Left lung (tissue), 14 donors: ENCODE measurements at places on chromosomes 5 and 9. TPM values are rescaled to one million over a fixed set of nuclear protein-coding genes. Genes with fewer than 3 reads are reported as not detected.

Gene GSN
- total RNA-seq = 395 TPM

Gene CDKN2B
- total RNA-seq = 75.6 TPM

Gene C9
- total RNA-seq = 0.58 TPM

Gene WHRN
- 5.1 TPM for total RNA-seq

Gene INSL4
- not detected for total RNA-seq

Gene MYMK
- not detected for total RNA-seq

Gene CDC26
- 27.8 TPM for total RNA-seq

Gene CDX1
- not detected for total RNA-seq

Gene HAVCR2
- total RNA-seq = 18.8 TPM

Gene ENTR1
- total RNA-seq = 37.8 TPM

Gene TMCO6
- 12.8 TPM for total RNA-seq

Gene CORO2A
- total RNA-seq = 20.4 TPM

Gene ZNG1C
- 16.7 TPM for total RNA-seq

DNA sequence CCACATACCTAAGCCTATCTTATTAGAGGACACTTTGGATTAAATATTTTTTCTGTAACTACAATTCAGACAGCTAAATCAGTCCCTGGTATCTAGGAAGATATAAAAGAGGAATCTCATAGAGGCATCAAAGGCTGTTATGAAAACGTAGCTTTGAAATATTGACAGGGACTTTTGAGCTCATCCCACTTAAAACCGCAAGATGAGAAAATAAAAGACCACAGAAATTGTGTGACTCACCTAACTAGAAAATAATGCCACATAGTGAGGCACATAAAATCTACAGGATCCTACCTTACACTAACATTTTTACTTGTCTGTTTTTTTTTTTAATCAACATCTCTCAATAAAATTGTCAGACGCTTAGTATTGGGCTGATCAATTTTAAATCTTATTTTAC, 686.5 kb upstream of the COX7C start:
- H3K4me1 ChIP-seq = no peaks in the 10 kb centered on the region
- no peaks in the 10 kb centered on the region for H3K36me3 ChIP-seq
- no peak overlapping the region for H3K4me3 ChIP-seq
- H3K27me3 ChIP-seq = no peaks in the 10 kb centered on the region
- H3K27ac ChIP-seq = no peak overlapping the region
- no peak for DNase-seq

- no peaks in the 10 kb centered on the region for H3K36me3 ChIP-seq
- no peaks in the 10 kb centered on the region for H3K4me1 ChIP-seq
- no peak overlapping the region for H3K27ac ChIP-seq
These were observed 893.5 kb upstream of the NUDT12 start for GRCh38 chr5:104456122-104456521.

DNA sequence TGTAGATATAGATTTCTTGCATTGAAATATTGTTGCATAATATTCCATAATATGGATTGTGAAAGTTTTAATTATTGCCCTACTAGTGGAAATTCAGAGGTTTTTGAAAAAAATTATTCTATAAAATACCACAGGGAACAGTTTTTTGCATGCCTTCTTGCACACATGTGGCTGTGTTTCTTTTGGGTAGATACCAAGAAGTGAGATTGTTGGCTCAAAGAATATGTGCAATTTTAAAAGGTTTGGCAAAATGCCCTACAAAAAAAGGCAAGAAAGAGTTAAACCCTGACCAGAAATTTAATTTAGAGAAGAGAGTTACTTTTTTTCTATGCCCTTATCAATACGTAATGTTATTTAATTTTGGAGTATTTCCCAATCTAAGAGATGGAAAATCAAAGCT, 270.8 kb upstream of the DAPK1 start:
- H3K4me1 ChIP-seq = no peaks in the 10 kb centered on the region
- no peak overlapping the region for H3K4me3 ChIP-seq
- DNase-seq = no peak

- H3K27ac ChIP-seq = no peak overlapping the region
- no peaks in the 10 kb centered on the region for H3K4me1 ChIP-seq
- no peaks in the 10 kb centered on the region for H3K27me3 ChIP-seq
- H3K36me3 ChIP-seq = no peaks in the 10 kb centered on the region
- DNase-seq = no peak
These were observed 62.3 kb downstream of the GTF3C4 start for GRCh38 chr9:132732326-132733259.

DNA sequence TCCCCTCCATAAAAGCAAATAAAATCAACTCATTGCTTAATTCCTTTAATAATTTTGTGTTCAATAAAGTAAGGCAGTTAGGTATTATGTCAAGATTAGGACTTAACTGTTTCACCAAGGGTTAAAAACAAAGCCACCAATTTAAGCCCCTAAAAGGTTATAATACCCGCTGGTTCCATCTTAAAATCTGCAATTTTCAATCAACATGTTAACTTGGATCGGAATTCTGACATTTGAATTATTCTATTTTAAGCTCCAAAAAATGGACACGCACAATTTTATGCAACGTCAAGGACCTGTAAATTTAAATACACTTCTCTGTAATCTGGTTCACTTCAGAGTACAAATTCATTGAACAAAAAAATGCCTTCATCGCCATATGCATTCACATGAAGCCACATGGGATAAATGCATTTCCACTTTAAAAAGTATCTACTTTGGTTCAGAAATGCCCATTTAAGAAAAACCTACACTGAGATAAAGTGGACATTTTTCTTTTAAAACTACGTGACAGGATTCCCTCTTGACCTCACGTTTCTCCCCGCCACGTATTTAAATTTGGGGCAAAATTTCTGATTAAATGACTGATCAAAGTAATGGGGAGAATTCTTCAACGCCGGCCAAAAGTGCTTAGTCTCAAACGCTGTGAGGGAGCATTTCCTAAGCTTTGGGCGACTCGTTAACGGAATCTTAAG, 721 bp downstream of the GIN1 start:
- no peaks in the 10 kb centered on the region for H3K36me3 ChIP-seq
- no peak for DNase-seq

GRCh38 chr5:134507452-134507851, 18.0 kb upstream of the JADE2 start:
- no peaks in the 10 kb centered on the region for H3K36me3 ChIP-seq
- no peak for DNase-seq
- no peaks in the 10 kb centered on the region for H3K27me3 ChIP-seq
- no peak overlapping the region for H3K4me3 ChIP-seq
- no peak overlapping the region for H3K27ac ChIP-seq
- H3K4me1 ChIP-seq = peaks cover 61% of the 10 kb centered on the region

GRCh38 chr5:84779186-84779585, 394.5 kb upstream of the EDIL3 start:
- no peak overlapping the region for H3K27ac ChIP-seq
- no peak overlapping the region for H3K4me3 ChIP-seq
- no peak for DNase-seq
- no peaks in the 10 kb centered on the region for H3K27me3 ChIP-seq
- no peaks in the 10 kb centered on the region for H3K4me1 ChIP-seq

- H3K4me1 ChIP-seq = no peaks in the 10 kb centered on the region
- no peak overlapping the region for H3K4me3 ChIP-seq
- DNase-seq = no peak
- H3K27me3 ChIP-seq = no peaks in the 10 kb centered on the region
These were observed 115.6 kb downstream of the ADAMTS12 start for GRCh38 chr5:33776151-33776660.

DNA sequence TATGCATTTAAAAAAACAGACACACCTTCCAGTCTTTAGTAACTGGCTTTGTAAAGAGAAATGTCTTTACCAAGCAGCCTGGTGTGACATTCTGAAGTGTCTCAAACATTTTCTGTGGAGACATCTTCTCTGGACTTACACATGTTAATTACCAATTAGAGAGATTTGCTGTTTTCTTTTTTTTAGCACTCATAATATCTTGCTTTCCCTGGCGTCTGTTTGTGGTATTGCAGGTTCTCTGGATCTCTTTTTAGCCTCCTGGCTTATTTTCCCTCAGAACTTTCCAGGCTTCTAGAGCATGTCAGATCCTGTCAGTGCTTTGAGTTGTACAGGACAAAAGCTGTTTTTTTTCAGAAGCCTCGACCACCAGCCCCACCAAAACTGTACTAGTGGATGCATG, 92.5 kb downstream of the MSX2 start:
- no peak overlapping the region for H3K4me3 ChIP-seq
- no peak for DNase-seq
- no peaks in the 10 kb centered on the region for H3K27me3 ChIP-seq
- no peaks in the 10 kb centered on the region for H3K4me1 ChIP-seq
- H3K27ac ChIP-seq = no peak overlapping the region

GRCh38 chr9:33105959-33106358, 29.5 kb upstream of the SMU1 start:
- no peak overlapping the region for H3K27ac ChIP-seq
- no peak overlapping the region for H3K4me3 ChIP-seq
- H3K27me3 ChIP-seq = no peaks in the 10 kb centered on the region
- peaks cover 9% of the 10 kb centered on the region for H3K36me3 ChIP-seq
- DNase-seq = no peak
- peaks cover 12% of the 10 kb centered on the region for H3K4me1 ChIP-seq

DNA sequence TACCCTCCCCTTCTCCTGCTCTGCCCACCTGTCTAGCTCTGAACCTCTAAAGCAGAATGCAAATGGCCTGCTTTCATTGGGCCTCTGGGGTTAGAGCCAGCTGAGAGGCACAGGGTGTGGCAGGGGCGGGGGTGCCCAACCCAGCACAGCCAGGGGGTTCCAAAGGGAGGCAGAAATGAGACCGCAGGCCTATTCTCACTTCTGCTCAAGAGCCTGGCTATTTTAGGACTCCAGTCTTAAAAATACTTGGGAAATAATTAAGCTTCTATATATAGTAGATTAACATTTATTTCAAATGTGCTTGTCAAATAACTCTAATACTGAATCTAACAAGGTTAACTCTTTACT, 5.7 kb downstream of the QSOX2 start:
- H3K27ac ChIP-seq = no peak overlapping the region
- no peak overlapping the region for H3K4me3 ChIP-seq
- no peaks in the 10 kb centered on the region for H3K27me3 ChIP-seq
- H3K4me1 ChIP-seq = peaks cover 24% of the 10 kb centered on the region
- no peak for DNase-seq
- peaks cover 17% of the 10 kb centered on the region for H3K36me3 ChIP-seq

GRCh38 chr9:70949239-70949638, 172.2 kb downstream of the TRPM3 start:
- H3K27ac ChIP-seq = no peak overlapping the region
- H3K4me3 ChIP-seq = no peak overlapping the region
- no peaks in the 10 kb centered on the region for H3K27me3 ChIP-seq
- H3K36me3 ChIP-seq = no peaks in the 10 kb centered on the region
- no peak for DNase-seq
- peaks cover 4% of the 10 kb centered on the region for H3K4me1 ChIP-seq

DNA sequence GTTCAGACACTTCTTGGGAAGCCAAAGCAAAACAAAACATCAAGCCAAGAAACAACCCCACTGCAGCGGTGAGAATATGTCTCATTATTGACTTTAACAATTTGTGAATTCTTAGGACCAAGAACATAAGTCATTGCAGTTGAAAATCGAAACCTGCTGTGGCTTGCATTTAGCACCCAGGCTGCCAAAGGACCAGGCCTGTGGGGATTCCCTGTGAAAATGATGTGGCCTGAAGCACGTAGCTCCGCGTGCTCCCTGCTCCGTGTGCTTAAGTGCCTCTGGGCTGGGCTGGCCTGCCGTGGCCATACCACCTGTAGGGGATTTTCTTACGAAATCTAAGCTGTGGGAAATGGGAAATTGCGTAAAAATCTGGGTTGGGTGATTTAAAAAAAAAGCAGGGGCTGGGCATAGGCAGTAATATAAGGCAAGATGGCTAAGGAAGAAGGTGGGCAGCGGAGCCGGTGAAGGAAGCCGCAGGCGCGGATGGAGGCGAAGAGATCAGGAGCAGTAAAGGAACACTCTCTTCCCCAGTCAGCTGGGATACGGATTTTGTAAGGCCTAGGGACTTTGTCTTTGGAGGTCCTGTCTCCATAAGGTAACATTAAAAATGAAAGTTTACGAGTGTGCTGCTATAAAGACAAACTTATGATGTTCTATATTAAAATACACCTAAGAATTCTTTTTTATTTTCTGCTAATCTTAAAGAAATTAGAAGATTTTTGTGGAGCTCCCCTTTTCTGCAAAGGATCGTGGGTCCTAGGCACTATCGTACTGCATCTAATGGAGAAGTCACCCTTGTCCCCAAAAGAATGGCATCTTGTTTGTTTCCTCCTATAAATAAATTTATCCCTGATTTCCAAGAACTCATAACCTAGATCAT, 189.6 kb upstream of the SEMA6A start:
- H3K27me3 ChIP-seq = no peaks in the 10 kb centered on the region
- no peaks in the 10 kb centered on the region for H3K36me3 ChIP-seq
- H3K4me1 ChIP-seq = no peaks in the 10 kb centered on the region

DNA sequence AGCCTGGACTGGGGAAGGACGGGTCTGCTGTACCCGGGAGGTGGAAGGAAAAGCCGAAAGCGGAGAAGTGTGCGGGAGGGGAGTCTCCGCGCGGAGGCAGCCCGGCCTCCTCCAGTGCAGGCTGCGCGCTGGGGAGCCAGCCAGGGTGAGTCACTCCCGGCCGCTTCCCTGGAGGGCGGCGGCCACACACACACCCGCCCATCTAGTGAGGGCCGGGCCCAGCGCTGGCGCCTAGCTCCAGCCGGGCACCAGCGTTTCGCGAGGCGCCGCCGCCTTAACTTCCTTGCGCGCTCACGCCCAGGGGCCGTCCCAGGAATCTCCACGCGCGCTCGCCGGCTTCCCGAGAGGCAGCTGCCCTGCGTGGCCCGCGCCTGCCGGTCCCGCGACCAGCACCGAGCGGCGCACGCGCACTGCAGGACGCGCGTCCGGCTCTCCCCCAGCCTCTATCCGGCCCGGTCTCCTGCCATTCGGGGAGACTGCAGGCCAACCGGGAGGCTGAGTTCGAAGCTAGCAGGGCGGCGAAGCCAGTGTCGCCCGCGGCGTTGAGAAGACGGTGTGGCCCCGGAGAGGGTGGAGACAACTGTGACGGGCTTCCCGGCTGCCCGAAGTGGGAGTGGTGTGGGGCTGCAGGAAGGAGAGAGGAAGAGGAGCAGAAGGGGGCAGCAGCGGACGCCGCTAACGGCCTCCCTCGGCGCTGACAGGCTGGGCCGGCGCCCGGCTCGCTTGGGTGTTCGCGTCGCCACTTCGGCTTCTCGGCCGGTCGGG, at the start of gene JAK2:
Gene JAK2 (plus strand): TSS at position 652 of the 765 bp plus-strand sequence. CDS start 36,716 bp downstream, outside the sequence.
- H3K27me3 ChIP-seq = no peaks in the 10 kb centered on the region
- H3K4me3 ChIP-seq = peak within 1 kb of the TSS; percentile 81
- H3K27ac ChIP-seq = peak within 1 kb of the TSS; percentile 98

DNA sequence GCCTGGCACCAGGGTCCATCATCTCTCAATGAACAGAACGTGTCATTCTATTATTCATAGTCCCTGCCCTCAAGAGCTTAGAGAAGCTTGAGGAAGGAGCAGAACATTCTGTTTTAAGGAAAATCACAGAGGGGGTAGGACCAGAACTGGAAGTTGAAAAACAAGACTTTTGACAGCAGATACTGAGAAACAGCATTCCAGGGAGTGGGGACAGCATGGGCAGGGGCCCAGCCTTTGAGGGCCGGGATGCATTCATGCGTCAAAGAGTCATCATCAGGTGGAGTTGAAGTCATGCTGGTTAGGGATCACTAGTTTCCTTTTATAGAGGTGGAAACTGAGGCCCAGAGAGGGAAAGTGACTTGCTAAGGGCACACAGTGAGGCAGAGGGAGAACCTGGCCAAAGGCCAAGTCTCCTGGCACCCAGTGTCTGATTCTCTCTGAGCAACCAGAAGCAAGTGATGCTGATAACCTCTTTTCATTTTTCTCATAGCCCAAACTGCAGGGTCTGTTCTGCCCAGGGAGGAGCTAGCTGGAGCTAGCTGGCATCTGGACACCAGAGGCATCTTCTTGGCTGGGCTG, 41.5 kb upstream of the STXBP1 start:
- peaks cover 4% of the 10 kb centered on the region for H3K36me3 ChIP-seq
- peaks cover 39% of the 10 kb centered on the region for H3K4me1 ChIP-seq
- H3K27me3 ChIP-seq = peaks cover 22% of the 10 kb centered on the region
- DNase-seq = no peak
